HT1080 (cell line): ENCODE measurements at places on chromosomes 5 and 9. TPM values are rescaled to one million over a fixed set of nuclear protein-coding genes. Genes with fewer than 3 reads are reported as not detected.
A peak's percentile ranks its signal among the peaks of the same experiment; 100 is the strongest.

- DNase-seq: no peak
These were observed 35.6 kb downstream of the DAPK1 start for GRCh38 chr9:87533271-87533670.

DNA sequence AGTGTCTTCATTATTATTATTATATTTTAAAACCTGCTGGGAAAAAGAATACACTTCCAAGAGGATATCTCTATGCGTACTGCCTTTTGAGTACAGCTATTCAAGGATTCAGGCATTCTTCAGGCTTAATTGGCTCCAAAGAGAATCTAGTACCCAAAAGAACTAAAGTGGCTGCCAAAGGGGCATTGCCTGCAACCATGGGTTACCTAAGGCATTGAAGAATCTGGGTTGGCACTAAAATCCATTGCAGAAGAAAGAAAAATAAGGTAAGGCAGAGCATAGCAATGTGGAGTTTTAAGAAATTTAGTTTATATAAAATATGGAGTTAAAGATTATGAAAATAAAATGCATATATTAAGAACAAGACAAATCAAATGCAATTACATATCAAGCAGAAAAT, 223.5 kb downstream of the TMEM161B start:
- DNase-seq: no peak

DNA sequence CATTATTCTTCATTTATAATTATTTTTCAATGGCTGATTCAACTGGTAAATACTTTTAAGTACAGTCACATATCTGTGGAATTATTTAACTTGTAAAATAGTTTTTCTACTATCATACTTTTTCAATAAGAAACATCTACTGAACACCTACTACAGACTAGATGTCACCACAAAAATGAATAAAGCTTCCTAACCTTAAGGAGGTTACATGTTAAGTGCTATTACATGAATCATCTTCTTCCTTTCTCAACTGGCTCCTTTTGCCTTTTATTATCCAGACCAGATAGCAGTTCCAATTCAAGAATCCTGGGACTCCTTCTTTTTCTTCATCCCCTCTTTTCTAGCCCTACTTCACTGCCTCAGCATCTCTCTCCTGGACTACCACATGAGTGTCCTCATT, 4.7 kb downstream of the PGGT1B start:
- DNase-seq: no peak

Gene SLC27A6
- total RNA-seq: 0.26 and 0.27 TPM in 2 replicates

GRCh38 chr5:72160959-72161358, 53.7 kb downstream of the MAP1B start:
- peak; percentile 46 for DNase-seq

GRCh38 chr5:149257889-149258705, 13.6 kb upstream of the AFAP1L1 start:
- peak; percentile 80 for DNase-seq

DNA sequence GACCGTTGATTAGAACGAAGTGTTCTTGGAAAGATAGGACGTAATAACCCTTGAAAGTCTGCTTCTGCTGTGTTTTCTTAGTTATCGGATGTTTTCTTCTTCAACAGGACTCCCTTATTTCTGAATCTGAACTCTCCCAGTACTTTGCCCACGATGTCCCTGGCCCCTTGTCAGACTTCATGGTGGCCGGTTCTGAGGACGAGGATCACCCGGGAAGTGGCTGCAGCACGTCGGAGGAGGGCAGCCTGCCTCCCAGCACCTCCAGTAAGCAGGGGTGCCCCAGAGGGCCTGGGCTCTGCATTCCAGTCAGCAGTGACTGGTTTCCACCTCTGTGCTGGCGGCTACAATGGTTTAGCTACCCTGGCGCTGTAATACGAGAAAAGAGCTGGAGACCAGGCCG, 102.1 kb downstream of the GOLPH3 start:
- no peak for DNase-seq

Gene PNPLA7
- total RNA-seq: 0.21 and 0.23 TPM in 2 replicates

DNA sequence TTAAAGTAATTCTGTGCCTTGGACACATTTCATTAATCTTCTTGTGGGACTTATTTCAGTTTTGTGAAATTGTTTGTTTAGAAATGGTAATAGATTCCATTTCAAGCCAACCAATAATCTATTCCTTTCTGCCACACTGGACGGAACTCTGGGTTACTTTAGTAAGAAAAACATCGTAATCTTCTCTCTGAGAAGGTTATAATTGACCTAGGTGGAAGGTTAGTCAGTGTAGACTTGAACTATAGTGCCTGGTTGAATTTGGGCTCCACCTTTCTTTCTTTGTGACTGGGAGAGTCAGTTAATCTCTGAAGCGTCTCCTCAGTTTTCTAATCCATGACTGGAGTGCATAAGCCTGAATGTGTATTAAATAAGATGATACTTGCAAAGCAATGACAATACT, 89.7 kb upstream of the PRLR start:
- no peak for DNase-seq

DNA sequence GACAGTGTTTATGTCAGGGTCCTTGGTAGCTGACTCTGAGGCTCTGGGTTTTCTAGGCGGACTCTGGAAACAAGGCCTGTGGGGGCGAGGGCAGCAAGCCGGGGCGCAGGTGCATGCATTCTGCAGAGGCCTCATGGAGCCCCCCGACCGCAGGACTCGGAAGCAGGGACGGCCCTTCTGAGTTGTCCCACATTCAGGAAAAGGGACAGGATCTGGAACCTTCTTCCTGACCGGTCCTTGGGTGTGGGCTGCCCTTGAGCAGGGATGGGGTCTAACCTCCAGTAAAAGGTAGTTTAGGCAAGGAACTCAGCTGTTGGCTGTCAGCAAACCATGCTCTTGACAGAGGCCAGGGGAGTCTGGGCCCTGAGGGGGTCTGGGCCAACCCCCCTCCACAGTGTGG, 7.4 kb upstream of the COL5A1 start:
- no peak for DNase-seq

- peak; percentile 5 for DNase-seq
These were observed 94.7 kb downstream of the DIRAS2 start for GRCh38 chr9:90547896-90548295.

DNA sequence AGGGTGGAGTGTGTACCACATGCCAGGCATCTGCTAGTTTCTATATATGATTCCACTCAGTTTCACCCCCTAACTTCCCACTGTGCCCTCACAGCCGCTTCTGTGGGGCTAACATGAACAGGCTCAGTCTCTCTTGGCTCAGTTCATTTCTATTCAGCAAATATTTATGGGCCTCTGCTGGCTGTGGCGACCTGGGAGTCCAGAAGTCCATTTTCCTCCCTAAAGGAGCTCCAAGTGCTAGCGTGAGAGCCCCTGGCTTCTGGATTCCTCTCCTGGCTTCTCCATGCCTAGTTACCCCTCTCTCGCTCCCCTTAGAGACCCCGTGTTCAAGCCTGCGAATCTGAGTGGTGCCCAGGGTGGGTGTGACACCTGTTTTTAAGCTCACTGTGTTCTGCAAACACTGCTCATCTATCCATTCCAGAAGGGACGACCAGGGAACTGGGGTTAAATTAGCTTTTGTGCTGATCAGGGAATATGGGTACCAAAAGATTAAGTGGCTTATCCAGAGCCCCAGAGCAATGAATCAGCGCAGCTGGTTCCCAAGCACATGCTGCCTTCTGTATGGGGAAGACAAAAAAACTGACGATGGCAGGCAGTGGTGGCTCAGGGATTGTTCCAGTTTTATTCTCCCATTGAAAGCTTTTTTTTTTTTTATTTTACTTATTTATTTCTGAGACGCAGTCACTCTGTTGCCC, 57.6 kb downstream of the HMCN2 start:
- no peak for DNase-seq
